Activated CD4-positive, alpha-beta T cell treated with anti-CD3 and anti-CD28 coated beads, Interleukin-2, amount 50 U/mL, for 4 hours (primary cell): ENCODE measurements at places on chromosomes 1 and 21.

DNA sequence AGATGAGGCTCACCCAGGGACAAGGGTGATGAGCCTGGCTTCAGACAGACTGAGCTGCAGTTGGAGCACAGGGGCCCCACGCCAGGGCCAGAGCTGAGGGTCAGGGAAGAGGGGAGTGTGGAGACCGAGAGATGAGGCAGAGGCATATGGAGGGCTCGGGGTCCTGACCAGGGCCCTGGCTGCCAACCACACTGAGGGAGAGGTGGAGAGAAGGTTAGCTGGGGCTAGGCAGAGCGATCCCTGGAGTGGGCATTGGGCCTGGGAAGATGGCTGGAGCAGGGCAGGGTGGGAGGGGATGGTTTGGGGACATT is 8.0 kb downstream of the PEAR1 start:
- no peak for DNase-seq

DNA sequence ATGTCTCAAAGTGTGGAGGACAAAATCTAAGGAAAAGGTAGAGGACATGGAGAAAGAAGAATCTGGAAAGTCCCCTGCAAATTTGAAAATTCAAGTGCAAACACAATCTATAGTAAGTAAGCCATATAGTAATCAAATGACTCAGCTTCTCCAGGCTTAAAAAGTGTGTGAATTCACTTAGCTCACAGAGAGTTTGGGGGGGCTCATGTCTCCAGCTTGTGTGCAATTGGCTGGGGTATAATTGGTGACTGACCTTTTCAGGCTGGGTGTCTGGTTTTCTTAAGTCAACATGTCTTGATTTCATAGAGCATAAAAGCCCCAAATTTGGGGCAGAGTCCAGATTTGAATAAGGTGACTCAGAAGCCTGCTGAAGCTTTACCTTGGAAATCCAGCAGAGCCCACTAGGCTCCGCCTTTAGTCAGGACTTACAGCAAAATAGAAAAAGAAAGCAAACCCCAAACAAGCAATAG is 8.6 kb downstream of the CLDN14 start:
- no peak for DNase-seq

DNA sequence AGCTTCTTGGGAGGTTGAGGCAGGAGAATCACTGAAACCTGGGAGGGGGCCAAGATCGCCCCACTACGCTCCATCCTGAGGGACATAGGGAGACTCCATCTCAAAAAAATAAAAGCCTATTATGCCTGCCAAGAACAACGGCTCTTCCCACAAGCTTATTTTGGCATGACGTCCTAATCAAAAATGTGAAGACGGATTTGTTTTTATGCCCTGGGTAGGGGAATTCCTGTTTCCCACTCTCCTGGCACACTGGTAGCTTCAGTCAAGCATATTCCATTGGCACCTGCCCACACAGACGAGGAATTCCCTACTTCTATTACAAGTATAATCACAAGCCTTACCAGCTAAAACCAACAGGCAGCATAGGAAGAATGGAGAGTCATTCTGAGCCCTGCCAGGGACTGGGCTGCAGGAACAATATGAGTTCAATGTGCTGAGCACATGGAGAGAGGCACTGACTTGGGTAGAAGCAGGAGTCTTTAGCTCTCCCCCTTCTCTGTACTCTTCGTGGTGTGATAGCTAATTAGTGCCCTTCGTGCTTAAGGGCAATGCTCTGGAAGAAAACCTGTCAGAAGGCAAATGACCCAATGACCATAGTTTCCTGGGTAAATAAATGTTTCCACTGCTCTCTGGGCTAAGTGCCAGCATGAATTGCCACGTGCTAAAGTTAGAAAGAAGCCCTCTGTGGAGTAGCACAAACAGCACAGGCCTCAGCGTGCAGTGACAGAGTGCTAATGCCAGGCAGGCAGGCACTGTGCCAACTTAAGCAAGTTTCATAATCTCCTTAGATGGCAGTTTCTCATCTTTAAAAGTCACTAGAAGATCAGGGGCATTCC is 16.8 kb downstream of the TNFSF4 start:
- no peak for DNase-seq

DNA sequence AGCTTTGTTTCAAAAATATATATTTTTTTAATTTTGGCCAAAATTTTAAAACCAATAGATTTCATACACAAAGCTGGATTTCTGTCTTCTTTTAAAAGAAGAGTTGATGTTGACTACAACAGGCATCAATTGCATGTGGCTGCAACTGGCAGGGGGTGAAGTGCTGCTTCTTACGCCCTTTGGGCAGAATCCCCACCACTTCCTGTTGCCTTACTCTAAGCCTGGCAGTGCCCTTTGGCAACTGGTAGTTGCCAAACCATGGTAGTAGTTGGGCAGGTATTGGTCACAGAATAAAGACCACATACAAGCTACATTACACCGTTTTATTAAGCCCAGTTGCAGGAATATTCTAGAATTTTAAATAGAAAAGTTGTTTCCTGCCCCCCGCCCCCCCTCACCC is 17.0 kb downstream of the LAMC2 start:
- DNase-seq, result no peak
